AG20443 (cell line): ENCODE measurements at places on chromosomes 11 and 22.

DNA sequence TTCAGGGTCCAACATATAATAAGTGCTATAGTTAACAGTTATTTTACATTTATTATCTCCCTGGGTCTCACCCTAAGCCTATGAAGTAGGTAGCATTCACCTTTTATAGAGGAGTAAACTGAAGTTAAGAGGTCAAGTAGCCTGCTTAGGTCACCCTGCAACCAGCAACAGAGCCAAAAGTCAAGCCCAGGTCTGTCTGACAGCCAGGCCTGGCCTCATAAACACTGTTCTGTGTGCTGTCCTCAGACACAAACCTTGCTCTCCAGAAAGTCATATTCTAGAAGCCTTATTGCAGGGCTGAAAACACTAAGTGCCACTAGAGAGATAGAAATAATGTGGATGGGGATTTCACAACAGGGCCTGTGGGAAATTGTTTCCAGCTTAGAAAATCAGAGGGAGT lies 59.3 kb downstream of the BDNF start:
- no peak for DNase-seq

DNA sequence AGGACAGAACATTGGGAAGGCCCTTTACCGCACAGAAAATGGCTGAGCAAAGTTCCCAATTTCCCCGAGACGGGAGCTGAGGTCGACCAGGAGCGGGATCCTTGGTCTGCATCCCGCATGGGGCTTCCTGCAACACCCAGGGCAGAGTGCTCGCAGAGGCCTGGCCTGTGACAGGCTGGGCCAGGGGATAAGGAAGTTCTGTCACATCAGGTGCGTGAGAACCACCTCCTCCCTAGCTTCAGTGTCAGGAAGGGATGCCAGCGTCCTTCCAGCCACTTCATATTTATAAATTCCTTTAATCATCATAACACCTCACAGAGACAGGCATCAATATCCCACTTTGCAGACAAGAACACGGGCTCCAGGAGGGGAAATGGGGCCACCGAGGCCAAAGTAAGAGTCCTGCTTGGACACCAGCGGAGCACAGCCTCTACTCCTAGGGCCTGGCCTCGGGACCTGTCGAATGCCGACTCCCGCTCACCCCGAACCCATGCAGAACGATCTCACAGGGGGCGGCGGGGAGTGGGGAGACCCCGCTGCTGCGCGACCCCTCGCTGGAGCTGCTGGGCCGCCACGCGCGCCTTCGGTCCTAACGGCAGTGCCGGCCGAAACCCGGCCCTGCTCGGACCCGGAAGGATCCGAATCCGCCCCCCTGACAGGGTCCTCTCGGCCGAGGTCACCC lies 532 bp downstream of the BET1L start:
- peak; percentile 61 for DNase-seq

DNA sequence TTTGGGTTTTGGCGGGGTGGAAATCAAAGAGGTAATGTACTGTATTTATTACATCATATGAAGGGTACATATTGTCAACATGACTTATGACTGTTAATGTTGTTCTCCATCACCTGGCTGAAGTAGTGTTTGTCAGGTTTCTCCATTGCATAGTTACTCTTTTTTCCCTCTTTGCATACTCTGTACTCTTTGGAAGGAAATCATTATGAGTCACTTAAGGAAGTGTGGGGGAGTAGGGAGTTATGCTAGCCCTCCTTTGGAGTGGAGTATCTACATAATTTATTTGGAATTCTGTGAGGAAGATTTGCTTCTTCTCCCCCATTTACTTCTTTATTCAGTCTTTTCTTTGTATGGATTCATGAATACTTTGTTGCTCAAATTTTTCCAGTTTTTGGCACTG lies 3.6 kb upstream of the PGR start:
- DNase-seq, result no peak

DNA sequence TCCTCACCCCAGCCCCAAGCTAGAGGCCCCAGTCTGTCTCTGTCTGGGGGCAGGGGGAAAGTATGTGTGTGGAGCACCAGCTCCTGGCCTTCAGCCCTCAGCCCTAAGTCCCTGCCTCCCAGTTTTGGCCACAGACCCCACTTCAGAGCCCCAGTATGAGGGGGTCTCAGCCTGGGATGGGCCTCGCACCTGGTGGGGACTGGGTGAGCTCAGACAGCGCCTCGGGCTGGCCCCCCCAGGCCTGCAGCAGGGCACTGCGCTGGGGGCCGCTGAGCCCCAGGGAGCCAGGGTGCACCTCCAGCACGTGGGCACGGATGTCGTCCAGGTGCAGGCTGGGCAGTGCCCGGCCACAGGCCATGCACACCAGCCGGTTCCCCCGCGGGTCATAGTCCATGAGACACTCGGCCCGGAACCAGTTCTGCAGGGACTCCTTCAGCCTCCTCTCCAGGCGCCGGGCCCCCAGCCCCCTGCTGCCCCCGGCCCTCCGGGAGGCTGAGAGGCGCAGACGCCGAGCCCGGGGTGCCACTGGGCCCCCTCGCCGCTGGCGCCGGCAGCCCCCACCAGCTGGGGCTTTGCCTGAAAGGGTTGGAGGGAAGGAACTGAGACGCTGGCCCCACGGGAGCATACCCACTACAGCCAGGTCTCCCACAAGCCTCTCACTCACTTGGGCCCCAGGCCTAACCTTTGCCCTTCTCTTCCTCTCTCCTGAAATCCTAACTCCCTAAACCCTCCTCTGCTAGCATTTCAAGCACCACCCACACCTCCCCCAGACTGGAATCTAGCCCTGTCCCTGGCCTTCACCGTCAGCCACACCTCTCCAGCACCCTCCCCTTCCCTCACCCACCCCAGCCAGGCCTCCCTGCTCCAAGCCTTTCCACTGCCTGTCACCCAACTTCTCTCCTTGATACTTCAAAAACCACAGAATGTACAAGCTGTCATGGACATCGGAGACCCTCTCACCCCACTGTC lies 3.6 kb downstream of the ZFTA start:
- no peak for DNase-seq

DNA sequence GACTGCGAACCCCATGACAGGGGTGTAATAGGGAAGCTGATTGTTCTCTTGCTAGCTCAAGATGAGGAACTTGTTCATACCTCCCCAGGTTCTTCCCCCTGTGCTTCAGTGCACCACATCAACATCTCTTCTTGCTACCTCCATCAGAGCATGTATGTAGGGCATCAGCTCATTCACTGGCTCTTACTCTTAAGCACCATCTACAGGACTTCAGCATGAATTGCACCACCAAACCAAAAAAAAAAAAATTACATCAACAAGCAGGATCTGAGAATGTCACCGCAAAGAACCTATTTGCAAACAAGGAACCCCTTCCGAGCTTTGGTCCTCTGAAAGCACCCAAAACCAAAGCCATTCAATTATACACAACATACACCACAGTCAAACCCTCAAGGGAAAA lies 2226.5 kb upstream of the RAG2 start:
- no peak for DNase-seq

DNA sequence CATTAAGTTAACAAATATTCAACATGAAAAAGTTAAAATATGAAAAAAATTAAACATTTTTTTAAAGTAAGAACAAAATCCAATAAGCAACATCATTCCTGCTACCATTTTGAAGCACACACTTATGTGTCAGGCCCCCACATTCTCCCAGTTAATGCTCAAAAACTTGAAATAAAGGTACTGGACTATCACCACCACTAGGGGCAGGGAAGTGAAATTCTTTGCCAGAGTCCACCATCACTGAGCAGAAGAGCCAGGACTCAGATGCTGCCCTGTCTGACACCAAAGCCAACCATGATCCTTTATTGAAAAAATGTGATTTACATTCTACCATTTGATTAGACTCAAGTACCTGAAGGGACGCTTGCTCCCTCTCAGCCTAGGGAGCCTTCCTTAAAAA lies 39.1 kb downstream of the PITPNB start:
- peak; percentile 69 for DNase-seq

DNA sequence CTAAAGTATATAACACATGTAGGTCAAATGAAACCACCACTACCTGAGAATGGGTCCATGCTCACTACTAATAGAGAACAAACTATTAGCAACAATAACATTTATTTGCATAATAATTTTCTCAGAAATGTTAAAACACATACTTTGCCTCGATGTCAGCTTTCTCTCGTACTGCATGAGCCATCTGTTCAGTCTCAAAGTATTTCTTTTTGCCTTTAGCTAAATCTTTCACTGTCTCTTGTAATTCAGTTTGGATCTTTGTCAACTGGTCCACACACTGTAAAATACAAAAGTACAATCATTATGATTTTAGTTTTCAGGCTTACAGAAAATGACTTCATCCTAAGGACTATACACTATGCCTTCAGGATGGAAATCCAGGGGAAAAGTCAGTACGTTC lies 153.3 kb downstream of the FCHSD2 start:
- no peak for DNase-seq

- DNase-seq, result no peak
Observed at GRCh38 chr11:130588471-130588870, 140.0 kb downstream of the ADAMTS15 start.

DNA sequence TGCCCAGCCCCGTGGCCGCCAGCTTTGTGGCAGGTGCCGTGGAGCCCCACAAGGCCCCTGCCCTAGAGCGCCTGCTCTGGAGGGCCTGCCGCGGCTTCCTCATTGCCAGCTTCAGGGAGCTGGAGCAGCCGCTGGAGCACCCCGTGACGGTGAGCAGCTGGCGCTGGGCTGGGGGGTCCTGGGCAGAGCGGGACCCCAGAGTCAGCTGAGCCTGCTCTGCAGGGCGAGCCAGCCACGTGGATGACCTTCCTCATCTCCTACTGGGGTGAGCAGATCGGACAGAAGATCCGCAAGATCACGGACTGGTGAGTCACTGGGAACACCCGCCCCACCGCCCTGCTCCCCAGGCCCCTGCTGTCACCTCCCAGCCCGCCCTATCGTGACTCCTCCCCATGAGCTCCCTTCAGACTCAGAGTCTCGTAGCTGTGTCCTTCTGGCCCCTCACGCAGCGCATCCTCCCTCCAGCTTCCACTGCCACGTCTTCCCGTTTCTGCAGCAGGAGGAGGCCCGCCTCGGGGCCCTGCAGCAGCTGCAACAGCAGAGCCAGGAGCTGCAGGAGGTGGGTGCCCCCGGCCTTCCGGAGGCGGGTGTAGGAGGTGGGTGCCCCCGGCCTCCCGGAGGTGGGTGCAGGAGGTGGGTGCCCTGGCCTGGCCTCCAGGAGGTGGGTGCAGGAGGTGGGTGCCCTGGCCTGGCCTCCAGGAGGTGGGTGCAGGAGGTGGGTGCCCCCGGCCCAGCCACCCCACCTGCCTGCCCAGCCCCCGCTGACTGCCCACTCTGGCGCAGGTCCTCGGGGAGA lies 4.7 kb downstream of the TCIRG1 start:
- peak; percentile 60 for DNase-seq

GRCh38 chr11:99781074-99781473 lies 760.3 kb downstream of the CNTN5 start:
- no peak for DNase-seq

DNA sequence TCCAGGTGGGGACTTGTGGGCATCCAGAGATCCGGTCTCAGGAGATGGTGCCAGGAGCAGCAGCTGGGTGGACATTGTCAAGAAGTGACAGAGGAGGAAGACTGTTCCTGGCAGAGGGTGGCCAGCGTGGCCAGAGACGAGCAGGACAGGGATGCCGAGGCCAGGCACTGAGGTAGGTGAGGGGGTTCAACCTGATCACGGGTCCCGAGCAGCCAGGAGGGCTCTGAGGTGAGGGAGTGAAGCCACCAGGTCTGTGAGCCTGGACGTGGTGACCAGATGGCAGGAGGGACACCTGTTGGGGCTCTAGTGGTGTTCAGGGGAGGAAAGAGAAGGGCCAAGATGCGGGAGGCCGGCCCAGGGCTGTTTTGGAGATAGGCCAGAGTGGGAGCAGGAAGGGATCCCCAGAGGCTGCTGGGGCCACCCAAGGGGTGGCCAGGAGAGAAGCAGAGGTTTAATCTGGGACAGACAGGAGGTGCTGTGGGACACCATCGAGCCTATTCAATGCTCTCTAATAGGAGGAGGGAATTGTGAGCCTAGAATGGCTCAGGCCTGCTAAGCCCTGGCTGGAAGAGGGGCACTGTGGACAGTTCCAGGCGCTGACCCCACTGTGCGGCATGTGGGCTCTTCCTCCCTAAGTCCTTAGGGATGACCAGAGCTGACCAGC lies 6.3 kb downstream of the PPM1F start:
- DNase-seq, result no peak

DNA sequence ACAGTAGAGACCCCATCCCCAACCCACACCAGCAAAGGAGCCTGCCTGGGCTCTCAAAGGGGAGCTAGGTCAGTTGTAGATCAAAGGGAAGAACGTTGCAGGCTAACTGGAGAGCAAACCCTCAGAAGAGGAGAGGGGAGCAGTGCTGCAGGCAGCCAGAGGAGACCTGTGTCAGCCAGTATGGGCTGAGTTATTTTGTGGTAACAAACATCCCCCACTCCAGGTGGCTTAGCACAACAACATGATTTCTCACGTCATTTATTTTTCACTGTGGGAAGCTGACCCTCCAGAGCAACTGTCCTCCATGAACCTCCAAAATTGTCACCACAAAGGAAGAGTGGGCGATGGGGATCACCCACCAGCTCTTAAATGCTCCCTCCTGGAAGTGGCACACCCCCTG lies 19.8 kb upstream of the SHANK2 start:
- DNase-seq, result no peak

GRCh38 chr11:60375316-60375715 lies 3.0 kb upstream of the MS4A7 start:
- DNase-seq, result no peak

- peak; percentile 4 for DNase-seq
Observed at GRCh38 chr22:35384975-35385588, 4.2 kb downstream of the HMOX1 start.

GRCh38 chr11:2707736-2708135 lies 7.9 kb upstream of the KCNQ1OT1 start:
- DNase-seq, result no peak

GRCh38 chr22:38731703-38732161 lies 24.1 kb downstream of the SUN2 start:
- no peak for DNase-seq

DNA sequence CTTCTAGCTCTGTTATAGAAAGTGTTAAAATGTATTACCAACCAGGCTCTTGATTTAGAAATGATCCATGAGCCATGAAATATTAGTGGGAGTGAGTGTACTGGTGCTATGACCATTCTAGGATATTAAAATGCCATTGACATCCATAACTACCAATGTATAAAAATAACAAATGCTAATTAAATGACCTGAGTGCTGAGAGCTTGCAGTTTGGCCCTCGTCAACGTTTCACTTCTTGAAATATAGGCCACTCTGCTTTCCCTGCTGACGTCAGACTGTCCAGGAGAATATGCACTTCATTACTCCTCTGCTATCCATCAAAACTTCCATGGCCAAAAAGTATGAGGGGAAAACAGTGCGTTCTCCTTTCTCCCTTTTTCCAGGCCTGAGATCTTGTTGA lies 563.1 kb downstream of the METTL15 start:
- DNase-seq, result no peak

DNA sequence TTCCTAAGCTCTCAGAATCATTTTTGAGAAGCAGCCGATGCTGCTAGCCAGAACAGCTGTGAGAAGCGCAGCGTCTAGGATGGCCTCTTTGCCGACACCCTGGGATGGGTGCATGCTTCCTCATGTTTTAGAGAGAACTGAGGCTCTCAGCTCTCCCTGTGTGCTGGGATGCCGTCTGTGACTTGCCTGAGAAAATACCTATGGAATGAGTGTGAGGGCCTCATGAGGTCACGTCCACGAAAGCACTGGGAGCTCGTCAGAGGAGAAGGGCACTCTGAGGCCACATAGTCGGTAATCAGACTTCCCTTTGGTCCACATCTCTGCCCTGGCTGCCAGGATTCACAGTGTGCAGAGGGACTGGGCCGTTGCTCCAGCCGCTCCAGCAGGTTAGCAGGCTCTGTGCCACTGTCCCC lies 54.7 kb downstream of the MICAL3 start:
- DNase-seq, result peak; percentile 82

- DNase-seq, result no peak
Observed at GRCh38 chr11:65551572-65552387, 6.4 kb downstream of the LTBP3 start.
